NCI-H524 treated with DMSO at 0.1 percent for 48 hours (cell line): ENCODE measurements at places on chromosomes 13 and 19.

- no peak for DNase-seq
These were observed 53.9 kb upstream of the FLT1 start for GRCh38 chr13:28548872-28549271.

DNA sequence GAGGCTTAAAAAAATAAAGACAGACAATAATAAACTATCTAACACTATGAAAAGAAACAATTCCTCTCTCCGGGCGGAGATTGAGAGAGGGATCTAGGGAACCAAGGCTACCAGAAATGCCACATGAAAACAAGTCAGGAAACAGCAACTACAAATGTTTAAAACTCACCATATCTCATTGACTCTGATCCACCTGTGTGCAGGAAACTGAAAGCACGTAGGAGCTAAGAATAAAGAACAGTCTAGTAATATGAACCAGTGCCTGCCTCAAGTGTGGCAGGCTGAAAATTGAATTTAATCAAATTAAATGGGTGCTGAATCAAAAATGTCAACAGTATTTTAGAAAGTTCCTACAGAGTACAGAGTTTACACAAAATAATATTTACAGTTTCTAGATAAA lies 1701.0 kb downstream of the SLITRK5 start:
- no peak for DNase-seq

GRCh38 chr13:44768239-44768638 lies 192.1 kb upstream of the TSC22D1 start:
- DNase-seq: no peak

DNA sequence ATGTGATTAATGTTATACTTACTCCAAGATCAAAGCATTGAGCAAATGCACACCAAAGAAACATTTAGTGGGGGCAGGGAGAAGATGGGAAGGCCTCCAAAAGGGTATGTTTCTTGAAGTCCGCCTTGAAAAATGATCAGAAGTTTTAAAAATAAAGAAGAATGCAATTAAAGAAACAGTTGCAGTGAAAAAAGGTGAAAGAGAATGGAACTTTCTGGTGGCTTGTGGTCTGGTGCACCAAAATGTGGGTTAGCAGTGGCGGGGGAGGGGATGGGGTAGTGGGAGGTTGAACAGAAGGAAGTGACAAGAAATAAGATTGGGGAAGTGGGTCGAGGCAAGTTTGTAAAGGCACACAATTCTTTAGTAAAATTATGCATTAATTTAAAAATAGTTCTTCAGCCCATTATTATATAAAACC lies 2.5 kb downstream of the LCP1 start:
- DNase-seq: no peak

GRCh38 chr13:61918841-61919240 lies 503.2 kb upstream of the PCDH20 start:
- no peak for DNase-seq

- no peak for DNase-seq
These were observed 95.4 kb downstream of the CYSLTR2 start for GRCh38 chr13:48749144-48749543.

GRCh38 chr19:6498294-6499036 lies 3.6 kb downstream of the TUBB4A start:
- no peak for DNase-seq

GRCh38 chr19:48806518-48806817 lies 4.4 kb downstream of the BCAT2 start:
- no peak for DNase-seq

GRCh38 chr13:112893570-112894422 lies 75.2 kb upstream of the MCF2L start:
- no peak for DNase-seq

DNA sequence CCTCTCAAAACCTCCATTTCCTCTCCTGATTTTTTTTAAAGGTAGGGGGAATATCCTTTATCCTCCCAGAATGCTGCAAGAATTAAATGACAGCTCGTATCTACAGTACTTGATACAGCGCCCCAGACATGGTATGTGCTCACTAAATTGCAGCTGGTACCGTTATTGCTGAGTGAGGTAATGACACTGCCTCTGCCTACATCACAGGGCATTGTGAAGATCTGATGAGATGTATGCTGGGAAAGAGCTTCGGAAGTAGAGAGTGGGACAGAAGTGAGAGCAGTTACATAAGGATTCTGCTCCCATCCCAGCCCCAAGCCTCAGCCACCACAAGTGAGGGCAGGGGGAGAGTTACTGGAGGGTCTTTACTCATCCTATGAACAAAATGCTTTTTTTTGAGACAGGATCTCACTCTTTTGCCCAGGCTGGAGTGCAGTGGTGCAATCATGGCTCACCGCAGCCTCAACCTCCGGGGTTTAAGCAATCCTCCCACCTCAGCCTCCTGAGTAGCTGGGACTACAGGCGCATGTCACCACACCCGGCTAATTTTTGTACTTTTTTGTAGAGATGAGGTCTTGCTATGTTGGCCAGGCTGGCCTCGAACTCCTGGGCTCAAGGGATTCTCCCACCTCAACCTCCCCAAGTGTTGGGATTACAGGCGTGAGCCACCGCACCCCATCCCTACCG lies 1.7 kb upstream of the FKRP start:
- DNase-seq: no peak

DNA sequence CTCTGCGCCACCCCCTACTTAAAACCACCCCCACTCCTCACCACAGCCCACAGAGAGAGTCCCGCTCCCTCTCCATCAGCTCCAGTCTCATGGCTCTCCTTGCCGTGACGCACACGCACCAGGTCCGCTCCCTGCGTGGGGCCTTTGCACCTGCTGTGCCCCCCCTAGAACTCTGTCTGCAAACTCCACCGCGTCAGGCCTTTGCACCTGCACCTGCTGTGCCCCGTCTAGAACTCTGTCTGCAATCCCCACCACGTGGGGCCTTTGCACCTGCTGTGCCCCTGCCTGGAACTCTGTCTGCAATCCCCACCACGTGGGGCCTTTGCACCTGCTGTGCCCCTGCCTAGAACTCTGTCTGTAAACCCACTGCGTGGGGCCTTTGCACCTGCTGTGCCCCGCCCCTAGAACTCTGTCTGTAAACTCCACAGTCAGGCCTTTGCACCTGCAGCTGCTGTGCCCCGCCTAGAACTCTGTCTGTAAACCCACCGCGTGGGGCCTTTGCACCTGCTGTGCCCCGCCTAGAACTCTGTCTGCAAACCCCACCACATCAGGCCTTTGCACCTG lies 4.2 kb downstream of the SHC2 start:
- DNase-seq: no peak

GRCh38 chr13:77779552-77780272 lies 82.2 kb downstream of the SLAIN1 start:
- DNase-seq: peak; percentile 8

- no peak for DNase-seq
These were observed 93.3 kb downstream of the PIBF1 start for GRCh38 chr13:72875233-72875632.

DNA sequence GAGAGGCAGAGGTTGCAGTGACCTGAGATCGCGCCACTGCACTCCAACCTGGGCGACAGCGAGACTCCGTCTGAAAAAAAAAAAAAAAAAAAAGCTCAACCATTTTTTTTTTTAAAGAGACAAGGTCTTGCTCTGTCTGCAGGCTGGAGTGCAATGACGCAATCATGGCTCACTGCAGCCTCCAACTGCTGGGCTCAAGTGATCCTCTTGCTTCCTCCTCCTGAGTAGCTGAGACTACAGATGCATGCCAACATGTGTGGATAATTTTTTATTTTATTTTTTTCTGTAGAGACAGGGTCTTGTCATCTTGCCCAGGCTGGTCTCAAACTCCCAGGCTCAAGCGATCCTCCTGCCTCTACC lies 10.3 kb downstream of the EHD2 start:
- DNase-seq: no peak

DNA sequence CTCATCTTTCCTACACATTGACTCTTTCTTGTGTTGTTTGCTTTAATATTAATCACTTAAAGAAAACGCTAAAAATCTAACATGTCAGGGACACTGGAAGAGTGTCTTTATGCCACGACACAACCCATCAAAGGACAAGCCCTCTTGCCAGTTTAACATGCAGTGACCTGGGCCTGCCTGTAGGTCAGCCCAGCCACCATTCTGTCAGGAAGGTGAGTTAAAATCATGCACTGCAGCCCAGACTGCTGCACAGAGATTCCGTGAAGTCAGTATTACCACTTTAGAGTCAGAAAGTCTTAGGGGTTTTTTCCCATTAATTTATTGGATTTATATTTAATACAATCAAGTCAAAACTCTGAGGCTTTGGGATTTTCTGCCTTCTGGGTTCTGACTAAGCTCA lies 58.0 kb downstream of the TNFRSF19 start:
- DNase-seq: no peak

GRCh38 chr13:98609756-98610155 lies 32.8 kb upstream of the STK24 start:
- no peak for DNase-seq

DNA sequence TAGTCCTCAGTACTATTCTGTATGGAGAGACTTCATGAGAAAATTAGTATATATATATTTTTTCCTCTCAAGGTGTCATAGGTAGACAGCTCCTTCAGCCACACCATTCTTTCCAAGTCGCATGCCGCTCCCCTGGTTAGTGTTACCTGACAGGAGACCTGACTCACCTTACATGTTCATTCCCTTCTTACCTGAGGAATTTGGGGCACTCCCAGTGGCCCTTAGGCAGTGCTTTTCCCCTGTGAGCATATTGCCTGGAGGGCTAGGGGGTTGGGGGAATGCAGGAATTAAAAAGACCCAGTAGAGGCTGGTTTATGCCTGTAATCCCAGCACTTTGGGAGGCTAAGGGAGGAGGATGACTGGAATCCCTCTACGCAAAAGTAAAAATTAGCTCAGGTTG lies 9.0 kb upstream of the ACTN4 start:
- no peak for DNase-seq

GRCh38 chr13:109868578-109869311 lies 82.4 kb upstream of the IRS2 start:
- DNase-seq: no peak

DNA sequence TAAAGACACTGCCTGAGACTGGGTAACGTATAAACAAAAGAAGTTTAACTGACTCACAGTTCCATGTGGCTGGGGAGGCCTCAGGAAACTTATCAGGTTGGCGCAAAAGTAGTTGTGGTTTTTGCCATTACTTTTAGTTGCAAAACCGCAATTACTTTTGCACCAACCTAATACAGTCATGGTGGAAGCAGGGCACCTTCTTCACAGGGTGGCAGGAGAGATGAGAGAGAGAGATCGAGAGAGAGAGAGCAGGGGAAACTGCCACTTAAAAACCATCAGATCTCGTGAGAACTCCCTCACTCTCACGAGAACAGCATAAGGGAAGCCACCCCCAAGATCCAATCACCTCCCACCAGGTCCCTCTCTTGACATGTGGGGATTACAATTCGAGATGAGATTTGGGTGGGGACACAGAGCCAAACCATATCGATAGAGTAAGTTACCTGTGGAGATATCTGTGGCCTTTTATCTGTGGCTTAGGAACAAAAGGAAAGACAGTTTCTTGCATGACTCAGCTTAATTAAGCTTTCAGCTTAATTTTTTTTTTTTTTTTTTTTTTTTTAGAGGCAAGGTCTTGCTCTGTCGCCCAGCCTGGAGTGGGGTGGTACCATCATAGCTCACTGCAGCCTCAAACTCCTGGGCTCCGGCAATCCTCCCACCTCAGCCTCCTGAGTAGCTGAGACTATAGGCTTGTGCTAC lies 7.6 kb upstream of the CABP5 start:
- no peak for DNase-seq

DNA sequence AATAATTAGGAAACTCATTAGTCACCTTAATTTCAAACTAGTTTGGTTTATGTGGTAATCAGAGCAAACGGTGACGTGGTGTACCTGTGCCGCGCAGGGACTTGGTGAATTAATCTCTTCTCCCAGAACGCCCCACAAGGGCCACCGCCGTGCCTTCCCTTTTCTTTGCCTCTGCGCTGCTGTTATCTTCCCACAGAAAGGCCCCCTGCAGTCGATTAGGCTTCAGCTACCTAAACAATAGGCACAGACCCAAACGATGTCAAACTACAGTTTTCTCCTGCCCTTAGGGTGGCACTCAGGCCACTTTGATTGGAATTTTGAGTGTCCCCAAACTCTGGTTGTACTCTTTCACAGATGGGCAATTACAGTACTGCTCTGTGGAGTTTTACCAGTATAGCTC lies 115.5 kb downstream of the GGACT start:
- DNase-seq: no peak
